ENCODE measurements at places on chromosomes 5 and 9.

GRCh38 chr9:125532812-125533594 lies 174.0 kb downstream of the MAPKAP1 start:
- no peak for DNase-seq

DNA sequence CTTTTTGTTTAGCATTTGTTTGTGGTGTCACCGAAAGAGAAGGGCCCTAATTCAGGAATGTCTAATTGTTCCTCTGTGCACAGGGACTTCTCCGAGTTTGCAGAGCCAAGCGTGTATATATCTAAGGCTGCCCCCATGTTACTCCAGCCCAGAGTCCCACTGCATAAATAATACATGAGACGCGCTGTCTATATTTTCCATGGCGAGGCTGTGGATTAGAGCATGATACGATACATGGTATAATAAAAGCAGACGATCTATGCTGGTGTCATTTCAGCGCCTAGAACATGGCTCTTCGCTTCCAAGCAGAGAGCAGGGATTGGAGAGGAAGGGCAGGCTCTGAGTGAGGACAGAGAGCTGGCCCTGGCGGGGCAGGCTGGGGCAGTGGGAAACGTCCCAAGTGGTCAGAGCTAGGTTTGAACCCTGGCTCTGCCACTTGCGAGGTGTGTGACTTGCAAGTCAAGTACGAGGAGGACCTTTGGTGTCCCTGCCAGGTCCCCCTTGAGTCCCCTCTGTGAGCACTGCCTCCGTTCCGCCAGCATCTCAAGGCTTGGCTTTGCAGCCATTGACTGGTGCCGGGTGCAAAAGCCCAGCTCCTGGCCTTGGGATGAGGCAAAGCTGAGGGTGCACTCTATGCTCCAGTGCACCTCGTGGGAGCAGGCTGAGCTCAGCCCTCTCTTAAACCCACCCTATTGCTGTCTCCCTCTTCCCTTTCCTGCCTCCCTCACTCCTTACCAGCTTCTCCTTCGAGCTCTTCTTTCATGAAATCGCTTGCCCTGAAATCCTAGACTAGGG lies 29.2 kb upstream of the LAMC3 start:
- no peak for DNase-seq

- no peak for DNase-seq
These were observed 18.3 kb downstream of the SH3TC2 start for GRCh38 chr5:149044453-149045088.

GRCh38 chr5:181134259-181134658 lies 3.3 kb upstream of the OR2V1 start:
- no peak for DNase-seq

DNA sequence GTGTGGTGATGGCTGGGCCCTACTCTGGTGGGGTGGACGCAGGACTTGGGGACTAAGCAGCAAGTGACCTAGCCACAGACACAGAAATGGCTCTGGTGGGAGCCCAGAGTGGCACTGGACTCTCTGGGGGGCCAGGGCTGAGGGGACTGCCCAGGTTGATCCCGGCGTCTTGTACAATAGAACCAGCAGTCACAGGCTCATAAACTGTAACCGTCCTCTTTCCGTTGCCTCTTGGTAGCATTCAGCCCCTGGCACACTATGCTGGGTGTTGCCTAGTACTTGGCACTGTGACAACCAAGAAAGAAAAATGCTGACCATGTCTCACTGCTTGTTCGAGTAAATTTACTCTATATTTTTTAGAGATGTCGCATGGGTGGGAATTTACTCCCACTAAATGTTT lies 80.5 kb downstream of the DAB2IP start:
- no peak for DNase-seq

DNA sequence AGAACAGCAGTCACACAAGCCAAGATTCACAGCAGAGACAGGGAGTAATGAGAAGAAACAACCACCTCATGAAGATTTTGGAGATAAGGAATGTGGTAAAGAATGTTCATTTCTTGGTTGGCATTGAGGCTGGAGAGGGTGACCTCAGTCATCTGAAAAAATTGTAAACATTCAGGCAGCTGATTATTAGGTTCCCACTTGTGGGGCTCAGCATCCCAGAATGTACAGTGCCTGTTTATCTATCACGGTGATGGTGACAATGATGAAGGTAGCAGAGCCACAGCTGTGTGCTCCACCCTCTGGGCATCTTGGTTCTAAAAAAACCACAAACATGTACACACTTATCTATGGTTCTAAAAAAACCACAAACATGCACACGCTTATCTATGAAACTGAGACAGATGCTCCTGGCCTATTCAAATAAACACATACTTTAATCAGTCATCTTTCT lies 143.9 kb upstream of the MOCS2 start:
- DNase-seq = no peak

Measured in femur (tissue), 1 donor.